ENCODE measurements at places on chromosomes 7 and 10.

- DNase-seq, result no peak
Measured at GRCh38 chr10:113498997-113499396, 53.9 kb upstream of the HABP2 start.

DNA sequence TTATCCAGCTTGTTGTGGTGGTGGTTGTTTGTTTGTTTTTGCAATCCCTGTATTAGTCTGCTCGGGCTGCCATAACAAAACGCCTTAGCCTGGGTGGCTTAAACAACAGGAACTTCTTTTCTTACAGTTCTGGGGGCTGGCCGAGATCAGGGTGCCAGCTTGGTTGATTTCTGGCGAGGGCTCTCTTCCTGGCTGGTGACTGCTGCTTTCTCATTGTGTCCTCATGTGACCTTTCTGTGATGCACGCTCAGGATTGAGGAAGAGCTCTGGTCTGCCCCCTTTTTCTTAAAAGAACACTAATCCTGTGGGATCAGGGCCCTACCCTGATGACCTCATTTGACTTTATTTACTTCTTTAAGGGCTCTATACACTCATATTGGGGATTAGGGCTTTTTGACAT lies 107.1 kb upstream of the NRP1 start:
- DNase-seq, result no peak

GRCh38 chr10:4512671-4513240 lies 313.3 kb upstream of the AKR1E2 start:
- DNase-seq, result no peak

- no peak for DNase-seq
Measured at GRCh38 chr10:131738396-131738735, 162.4 kb upstream of the PPP2R2D start.

- DNase-seq, result peak; percentile 22
Measured at GRCh38 chr7:100091411-100092181, 2.8 kb downstream of the COPS6 start.

- no peak for DNase-seq
Measured at GRCh38 chr7:67821116-67821515, 824.5 kb downstream of the TYW1 start.

GRCh38 chr7:81004098-81004497 lies 85.2 kb upstream of the SEMA3C start:
- no peak for DNase-seq

- no peak for DNase-seq
Measured at GRCh38 chr7:45703911-45704682, 129.9 kb downstream of the ADCY1 start.

- no peak for DNase-seq
Measured at GRCh38 chr7:151681726-151682125, 162.0 kb upstream of the RHEB start.

DNA sequence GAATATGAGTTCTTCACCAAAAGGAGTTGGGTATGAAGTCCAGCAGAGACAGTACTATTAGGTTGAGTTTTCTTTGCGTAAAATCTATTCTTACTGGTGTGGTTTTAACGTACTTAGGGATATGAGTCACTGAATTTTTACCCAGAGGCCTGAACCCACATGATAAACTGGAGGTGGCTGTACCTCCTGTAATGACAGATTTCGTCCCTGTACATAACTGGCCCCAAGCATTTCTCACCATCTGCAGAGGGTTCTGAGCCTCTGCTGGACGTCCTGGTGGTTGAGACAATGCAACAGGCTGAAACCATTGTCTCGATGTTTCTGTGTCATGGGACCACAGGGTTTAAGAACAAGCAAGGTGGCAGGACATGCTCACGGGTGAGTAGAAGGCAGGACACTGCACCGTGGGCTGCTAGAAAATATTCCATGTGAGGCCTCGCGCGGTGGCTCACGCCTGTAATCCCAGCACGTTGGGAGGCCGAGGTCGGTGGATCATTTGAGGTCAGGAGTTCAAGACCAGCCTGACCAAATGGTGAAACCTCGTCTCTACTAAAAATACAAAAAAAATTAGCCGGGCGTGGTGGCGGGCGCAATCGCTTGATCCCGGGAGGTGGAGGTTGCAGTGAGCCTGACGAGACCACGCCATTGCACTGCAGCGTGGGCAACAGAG lies 233.9 kb downstream of the DNAJB6 start:
- no peak for DNase-seq

DNA sequence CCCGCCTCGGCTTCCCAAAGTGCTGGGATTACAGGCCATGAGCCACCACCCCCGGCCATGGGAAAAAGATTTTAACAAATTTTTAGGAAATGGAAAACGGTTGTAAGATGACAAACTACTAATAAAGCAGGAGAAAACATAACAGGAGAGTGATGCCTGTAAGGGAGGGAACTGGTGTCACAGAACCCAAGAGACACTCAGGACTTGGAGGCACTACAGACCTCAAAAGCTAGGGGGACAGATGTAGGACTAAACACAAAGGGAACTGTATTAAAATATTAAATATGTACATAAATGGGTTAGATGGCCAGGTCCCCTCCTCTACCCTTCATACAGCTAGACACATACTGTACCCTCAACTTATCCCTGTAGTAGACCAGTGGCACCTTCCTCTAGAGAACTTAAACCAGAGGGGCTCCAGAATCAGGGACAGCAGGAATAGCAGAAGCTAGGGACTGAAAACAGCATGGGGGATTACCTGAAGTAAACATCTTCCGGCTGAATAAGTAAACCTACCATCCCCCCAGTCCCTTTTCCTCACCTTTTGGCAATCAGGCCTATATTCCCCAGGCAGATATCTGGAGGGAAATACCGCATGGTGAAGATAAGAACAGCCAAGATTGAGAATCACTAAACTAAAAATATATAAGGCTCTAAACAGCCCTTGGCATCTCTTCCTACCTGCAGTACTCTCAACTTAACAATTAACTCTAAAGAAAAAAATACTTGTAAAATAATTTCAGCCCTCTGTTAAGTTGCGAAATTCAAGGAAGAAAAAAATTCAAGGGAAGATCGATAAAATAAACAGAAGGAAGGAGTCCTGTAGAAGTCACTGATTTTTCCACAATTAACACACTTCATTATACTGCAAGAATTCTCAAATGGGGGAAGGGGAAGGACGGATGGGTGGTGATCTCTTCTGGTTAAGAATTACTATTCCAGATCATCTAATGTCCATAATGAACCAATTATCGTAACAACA lies 15.5 kb downstream of the TM9SF3 start:
- no peak for DNase-seq

DNA sequence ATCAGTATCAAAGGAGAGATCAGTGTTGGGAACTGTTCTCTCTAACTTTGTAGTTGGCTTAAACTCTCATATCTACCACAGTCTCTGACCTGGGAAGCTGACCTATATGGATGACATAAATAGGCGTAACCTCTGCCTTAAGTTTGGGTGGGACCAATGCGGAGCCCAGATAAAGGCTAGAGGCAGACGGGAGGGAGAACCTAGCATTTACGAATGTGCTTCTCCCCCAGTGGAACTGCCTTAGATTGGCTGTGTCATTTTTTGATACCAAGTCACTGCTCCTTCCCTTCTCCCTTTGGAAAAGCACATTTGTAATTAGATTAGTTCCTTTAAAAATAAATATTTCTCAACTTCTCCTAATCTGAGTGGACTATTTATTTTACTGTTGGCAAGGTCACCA lies 23.7 kb upstream of the LRRN3 start:
- DNase-seq, result no peak

- DNase-seq, result peak; percentile 45
Measured at GRCh38 chr7:55132890-55133551, 114.2 kb downstream of the EGFR start.

DNA sequence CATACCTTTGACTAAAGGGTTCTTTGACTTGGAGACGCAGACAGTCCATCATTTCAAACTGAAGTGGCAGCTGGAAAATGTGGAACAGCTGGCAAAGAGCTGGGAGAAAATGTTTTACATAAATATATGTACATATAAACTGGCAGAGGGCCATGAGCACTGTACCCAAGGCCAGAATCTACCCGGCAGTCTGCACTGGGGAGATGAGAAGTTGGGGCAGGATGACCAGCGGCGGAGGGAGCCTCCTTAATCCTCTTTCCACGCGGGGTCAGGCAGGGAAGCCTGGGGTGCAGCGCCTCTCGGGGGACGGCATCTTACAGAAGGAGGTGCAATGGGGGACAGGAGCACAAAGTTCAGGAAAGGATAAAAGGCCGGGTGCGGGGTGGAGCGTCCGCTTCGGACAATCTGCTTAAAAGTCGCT lies 1.3 kb downstream of the GLI3 start:
- no peak for DNase-seq

DNA sequence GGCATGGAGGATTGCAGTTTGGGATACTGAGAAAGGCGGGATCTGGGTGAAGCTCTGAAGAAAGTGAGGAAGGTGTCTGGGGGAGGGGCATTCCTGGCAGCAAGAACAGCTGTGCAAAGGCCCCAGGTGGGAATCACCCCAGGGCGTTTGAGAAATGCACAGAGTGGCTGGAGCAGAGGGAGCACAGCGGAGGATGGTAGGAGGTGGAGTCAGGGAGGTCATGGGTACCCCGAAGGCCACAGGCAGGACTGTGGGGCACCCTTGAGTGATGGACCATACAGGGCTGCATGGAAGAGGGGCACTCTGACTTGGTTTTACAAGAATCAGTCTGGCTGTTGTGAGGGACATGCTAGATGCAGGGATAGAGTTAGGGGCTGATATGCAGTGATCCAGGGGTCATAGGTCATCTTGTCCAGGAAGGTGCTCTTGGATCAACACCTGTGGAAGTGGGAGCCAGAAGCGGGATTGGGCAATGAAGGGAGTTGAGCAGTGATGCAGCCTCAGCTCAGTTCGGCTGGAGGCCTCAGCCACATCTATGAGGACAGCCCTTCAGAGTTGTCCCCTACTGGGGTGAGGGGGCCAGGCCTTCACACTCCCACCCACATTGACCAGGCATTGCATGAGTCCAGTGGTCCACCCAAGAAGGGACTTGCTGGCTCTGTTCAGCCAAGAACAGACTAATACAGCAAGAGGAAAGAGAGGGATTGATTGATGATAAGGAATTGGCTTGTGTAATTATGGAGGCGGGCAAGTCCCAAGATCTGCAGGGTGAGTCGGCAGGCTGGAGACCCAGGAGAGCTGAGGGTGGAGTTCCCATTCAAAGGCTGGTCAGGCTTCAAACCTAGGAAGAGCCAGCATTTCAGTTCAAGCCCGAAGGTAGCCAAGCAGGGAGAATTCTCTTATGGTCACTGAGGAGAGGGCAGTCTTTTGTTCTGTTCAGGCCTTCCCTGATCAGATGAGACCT lies 48.7 kb downstream of the TSPAN15 start:
- DNase-seq, result no peak

GRCh38 chr10:132858121-132859081 lies 72.5 kb upstream of the NKX6-2 start:
- no peak for DNase-seq

DNA sequence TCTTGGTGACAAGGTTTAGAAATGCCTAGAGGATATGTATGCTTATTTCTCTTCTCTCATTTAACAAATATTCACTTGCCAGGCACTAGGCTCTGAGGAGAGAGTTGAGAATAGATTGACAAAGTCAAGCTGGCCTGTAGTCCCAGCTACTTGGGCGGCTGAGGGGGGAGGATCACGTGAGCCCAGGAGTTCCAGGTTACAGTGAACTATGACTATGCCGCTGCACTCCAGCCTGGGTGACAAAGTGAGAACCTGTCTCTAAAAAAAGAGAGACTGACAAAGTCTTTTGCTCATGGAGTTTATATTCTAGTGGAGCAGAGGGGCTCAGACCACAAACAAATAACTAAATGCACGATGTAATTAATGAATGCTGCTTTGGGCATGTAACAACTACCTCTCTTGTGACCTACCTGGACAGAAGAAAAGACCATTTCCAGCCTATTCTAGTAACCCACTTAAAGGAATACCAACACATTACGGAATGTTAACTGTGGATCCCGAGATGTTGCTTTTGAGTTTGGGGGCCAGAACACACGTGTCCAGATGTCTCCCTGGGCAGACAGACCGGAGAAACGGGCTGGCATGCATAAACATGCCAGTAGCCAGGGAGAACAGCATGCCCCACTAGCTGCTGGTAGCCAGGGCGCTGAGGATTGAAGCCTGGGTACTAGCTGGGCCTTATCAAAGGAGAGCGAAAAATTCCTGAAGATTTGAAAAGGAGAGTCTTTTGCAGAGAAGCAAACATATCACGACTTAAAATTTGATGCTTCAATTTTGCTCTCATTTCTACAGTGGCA lies 2.6 kb upstream of the BMPR1A start:
- DNase-seq, result no peak

- DNase-seq, result no peak
Measured at GRCh38 chr7:99270702-99271101, 1.9 kb upstream of the MYH16 start.

- DNase-seq, result no peak
Measured at GRCh38 chr7:94067506-94067905, 63.4 kb upstream of the BET1 start.

DNA sequence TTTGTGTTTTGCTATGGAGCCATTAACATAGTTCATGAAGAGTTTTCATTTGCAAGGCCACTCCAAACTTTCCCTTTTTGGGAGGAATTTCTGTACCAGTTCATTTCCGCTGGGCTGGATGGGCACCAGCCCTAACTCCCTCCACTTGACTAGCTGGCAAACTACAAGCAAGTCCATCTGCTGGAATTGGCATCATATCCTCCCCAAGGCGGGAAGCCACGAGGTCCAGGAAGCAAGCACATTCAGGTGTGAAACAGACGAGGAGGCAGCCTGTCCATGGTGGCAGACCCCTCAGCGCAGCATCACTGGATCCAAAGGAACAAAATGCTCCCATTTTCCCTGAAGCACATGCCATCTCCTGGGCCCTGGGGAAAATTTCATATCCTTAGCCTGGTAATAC lies 125.8 kb downstream of the ABLIM1 start:
- no peak for DNase-seq

- no peak for DNase-seq
Measured at GRCh38 chr7:32385316-32385956, 104.7 kb downstream of the LSM5 start.

GRCh38 chr7:94183289-94183749 lies 179.2 kb upstream of the BET1 start:
- no peak for DNase-seq

GRCh38 chr7:87199700-87200450 lies 19.7 kb downstream of the TMEM243 start:
- DNase-seq, result no peak

DNA sequence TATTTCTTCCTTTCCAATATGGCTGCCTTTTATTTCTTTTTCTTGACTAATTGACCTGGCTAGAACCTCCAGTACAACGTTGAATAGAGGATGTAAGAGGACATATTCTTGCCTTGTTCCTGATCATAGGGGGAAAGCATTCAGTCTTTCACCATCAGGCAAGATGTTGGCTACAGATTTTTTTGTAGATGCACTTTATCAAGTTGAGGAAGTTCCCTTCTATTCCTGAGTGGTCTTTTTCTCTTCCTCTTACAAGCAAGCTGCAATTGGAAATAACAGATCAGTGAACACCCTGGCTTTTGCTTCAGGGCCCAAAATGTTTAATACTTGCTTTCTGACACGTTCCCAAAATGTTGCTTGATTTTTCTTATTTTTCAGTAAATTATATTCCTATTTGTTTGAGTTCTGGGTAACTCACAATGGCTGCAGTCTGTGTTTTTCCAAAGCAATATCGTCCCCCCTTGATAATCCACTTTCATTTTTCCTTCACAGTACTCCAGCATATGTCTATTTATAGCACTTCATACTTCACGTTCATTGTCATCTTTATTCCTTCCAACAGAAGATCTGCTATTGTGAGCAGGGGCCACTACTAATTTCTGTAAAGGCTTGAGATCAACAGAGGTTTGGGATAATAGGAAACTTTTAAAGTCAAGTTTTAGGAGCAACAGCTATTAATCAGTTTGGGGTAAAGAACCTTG lies 11.7 kb downstream of the CPEB3 start:
- no peak for DNase-seq

GRCh38 chr7:37262181-37262580 lies 186.5 kb downstream of the ELMO1 start:
- no peak for DNase-seq

- no peak for DNase-seq
Measured at GRCh38 chr10:3950676-3951275, 165.8 kb upstream of the KLF6 start.

Data from stimulated activated CD4-positive, alpha-beta T cell treated with anti-CD3 and anti-CD28 coated beads, Interleukin-1b, Interleukin-23, amount 100 ng/mL, for 48 hours (primary cell).